ENCODE measurements at places on chromosomes 3 and 15.

GRCh38 chr3:112647122-112647521 lies 6.2 kb upstream of the CCDC80 start:
- DNase-seq = peak; percentile 66

GRCh38 chr15:69170597-69170996 lies 10.2 kb downstream of the GLCE start:
- no peak for DNase-seq

- DNase-seq = peak; percentile 12
Measured at GRCh38 chr15:55741833-55742497, 987 bp downstream of the PRTG start.

DNA sequence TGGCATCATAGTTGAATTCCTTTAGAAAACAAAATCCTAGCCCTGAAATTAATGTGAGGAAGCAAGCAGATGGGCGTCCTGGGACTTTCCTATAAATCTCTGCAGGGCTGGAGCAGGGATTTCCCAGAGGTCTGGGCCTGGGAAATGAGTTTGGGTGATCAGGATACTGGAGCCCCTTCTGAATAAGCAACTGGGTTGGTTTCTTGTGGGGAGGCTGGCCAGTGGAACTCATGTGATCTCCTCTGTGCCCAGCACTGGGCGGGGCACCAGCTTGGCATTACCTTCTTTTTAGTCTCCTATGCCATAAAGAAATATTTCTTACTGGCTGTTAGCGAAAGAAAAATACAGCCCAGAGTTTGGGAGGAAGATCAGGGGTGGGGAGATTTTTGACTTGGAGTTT lies 1.7 kb downstream of the THSD4 start:
- no peak for DNase-seq

- DNase-seq = no peak
Measured at GRCh38 chr15:85108136-85108535, 126.5 kb downstream of the PDE8A start.

- DNase-seq = no peak
Measured at GRCh38 chr15:72534523-72534922, 60.4 kb downstream of the ARIH1 start.

GRCh38 chr3:197541756-197542539 lies 13.8 kb downstream of the BDH1 start:
- DNase-seq = peak; percentile 76

DNA sequence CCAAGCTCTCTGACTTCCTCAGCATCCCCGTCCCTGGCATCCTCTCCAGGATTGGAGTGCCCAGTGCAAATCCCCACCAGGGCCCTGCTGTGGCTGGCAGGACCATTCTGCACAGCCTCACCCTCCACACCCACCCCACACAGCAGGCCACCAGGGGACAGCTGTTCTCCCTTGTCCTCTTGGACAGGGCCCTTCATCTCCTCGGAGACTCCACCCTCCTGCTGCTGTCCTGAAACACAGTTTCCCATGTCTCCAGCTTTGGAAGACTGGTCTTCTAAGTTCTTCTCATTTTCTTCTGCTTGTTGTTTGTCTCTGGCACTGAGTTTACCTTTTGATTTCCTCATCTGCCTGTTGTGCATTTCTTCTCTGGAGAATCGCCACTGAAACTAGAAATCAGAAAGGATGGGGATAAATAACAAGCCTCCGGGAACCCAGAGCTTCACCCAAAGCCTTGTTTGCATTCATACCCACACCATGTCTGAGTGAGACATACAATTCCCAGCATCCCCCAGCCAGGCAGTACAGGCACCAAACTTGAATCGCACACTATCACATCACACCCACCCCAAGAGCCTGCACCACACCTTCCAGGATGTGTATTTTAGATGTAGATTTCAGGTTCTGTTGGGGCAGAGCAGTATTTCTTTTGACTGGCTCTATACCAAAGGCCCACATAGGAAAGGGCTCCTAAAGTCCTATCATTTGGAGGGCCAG lies 52.0 kb downstream of the OXNAD1 start:
- no peak for DNase-seq

DNA sequence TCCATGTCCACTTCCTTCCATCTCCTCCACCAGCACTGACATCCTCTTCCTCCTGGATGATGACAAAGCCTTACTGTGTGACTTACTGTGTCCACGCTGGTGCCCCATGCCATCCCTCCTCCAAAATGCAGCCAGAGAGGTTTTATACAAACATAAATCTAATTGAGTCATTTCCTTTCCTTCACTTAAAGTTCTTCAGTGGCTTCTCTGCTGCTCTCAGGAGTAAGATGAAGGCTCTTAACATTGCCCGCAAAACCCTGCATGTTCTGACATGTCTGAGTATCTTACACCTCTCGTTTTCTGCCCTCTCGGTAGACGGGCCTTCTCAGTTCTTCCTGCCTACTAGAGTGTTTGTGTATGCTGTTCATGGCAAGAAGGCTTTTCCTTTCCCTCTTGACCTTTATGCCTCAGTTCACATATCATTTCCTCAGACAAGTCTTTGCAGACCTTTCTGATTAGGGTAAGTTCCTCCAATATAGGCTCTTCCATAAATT lies 175.5 kb downstream of the CFAP20DC start:
- DNase-seq = no peak

- no peak for DNase-seq
Measured at GRCh38 chr3:120730576-120731542, 11.5 kb downstream of the RABL3 start.

GRCh38 chr3:46835054-46835453 lies 28.2 kb downstream of the MYL3 start:
- DNase-seq = no peak

GRCh38 chr3:127022849-127023248 lies 39.9 kb downstream of the PLXNA1 start:
- no peak for DNase-seq

GRCh38 chr3:347581-347980 lies 151.0 kb downstream of the CHL1 start:
- no peak for DNase-seq

DNA sequence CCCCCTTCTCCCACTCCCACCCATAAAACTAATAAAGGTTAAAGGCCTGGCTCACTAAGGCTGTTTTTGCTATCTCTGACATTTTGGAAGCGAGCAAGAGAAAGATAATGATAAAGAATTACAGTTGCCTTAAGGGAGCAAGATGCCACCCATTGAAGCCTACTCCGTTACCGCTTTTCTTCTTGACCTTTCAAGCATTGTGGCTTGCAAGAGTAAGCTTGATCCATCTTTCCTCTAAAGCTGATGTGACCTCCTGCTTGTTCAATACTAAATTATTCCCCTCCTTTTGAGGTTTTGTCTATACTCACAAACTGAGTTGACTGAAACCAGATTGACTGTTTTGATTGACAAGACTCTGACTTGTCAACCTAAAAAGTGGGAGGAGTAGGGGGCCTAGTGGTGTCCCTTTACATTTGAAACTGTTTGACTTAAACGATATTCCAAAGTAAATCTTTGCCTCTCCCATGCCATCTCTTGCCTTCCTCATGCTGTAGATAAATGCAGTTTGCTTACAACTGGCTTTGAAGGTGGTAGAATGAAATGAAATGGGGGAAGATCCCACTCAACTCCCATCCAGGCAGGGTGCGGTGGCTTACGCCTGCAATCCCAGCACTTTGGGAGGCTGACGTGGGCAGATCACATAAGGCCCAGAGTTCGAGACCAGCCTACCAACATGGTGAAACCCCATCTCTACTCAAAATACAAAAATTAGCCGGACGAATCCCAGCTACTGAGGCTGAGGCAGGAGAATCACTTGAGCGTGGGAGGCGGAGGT lies 8.0 kb downstream of the TRIM71 start:
- DNase-seq = no peak

- peak; percentile 23 for DNase-seq
Measured at GRCh38 chr3:115341208-115341607, 194.1 kb upstream of the ZBTB20 start.

DNA sequence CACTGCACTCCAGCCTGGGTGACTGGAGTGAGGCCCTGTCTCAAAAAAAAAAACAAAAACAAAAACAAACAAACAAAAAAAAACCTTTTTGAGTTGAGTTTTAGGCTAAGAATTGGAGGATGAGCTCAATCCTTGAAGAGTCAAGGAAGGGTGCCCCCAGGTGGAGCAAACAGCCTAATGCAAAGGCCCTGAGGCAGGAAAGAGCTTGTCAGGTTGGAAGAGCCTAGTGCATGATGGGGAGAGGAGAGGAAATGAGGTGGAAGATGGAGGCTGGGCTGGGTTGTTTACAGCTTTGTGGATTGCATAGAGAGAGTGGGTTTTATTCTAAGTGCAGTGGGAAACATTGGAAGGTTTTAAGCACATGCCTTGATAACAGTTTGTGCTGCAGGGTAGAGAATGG lies 2.1 kb upstream of the SNX22 start:
- DNase-seq = no peak

DNA sequence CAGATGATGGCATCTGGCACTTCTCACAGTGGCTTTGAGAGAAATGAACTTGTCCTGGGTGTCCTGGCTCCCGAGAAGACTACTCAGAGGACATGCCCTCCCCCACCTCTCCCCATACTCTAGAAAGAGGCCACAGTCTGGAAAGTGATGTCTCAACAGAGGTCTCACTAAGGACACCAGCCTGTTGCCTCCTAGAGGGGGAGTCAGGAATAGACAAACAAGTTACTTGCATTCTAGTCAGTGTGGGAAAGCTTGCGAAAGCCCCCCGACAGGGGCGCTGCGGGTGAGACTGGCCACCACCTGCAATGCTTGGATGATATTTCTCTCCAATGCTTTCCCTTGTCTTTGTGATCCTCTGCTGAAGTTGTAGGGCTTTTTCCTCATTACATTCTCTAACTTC lies 17.2 kb downstream of the B4GALT4 start:
- DNase-seq = no peak

DNA sequence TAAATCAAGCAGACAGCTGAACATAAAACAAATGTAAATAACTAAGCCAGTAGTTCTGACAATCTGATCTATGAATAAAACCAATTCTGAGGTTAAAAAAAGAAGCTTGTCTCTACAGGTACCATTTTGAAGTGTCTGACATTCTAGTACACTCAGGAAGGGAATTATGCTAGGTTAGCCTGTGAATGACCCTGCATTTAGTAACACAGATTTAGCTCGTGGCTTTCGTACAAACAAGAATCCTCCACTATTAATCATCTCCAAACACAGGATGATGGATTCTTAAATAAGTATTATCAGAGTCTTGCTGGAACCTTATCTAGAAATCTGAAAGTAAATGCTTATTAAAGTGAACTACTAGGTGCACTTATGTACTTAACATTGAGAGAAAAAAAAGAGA lies 1120.1 kb downstream of the ROBO1 start:
- peak; percentile 5 for DNase-seq

- no peak for DNase-seq
Measured at GRCh38 chr3:58011580-58011979, 3.4 kb downstream of the FLNB start.

- no peak for DNase-seq
Measured at GRCh38 chr3:150236316-150237082, 171.6 kb upstream of the TSC22D2 start.

DNA sequence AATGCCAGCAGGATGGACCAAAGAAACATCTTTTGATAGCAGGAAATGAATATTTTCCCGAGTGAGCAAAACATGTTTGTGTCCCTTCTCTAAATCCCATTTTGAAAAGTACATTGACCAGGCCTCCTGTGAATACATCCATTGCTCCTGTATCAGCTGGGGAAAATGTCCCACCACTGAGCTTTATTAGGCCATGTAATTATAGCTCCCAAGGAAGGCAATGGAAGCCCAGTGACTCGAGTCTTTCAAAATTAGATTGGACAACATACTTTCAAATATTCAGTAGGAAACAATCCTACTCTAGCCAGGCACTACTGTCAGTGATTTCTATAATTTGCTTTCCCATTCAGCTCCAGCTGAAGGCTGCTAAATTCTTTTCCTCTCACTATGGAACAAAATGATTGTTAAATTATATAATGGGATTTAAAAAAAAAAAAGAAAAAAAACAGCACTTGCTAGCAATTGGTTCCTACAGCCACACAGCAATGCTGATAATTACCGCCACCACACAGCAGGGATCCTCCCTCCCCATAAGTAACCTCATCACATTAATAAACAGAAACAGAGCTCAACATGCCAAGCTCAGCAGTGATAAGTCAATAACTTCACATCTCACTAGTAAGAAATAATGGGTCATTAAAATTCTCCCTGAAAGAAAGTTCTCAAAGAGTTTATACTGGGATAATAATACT lies 172.4 kb upstream of the SLC2A2 start:
- DNase-seq = no peak
